Lower leg skin (tissue), 4 donors: ENCODE measurements at places on chromosomes 1 and 21.

GRCh38 chr21:14356746-14357145, 26.2 kb downstream of the HSPA13 start:
- DNase-seq = no peak

DNA sequence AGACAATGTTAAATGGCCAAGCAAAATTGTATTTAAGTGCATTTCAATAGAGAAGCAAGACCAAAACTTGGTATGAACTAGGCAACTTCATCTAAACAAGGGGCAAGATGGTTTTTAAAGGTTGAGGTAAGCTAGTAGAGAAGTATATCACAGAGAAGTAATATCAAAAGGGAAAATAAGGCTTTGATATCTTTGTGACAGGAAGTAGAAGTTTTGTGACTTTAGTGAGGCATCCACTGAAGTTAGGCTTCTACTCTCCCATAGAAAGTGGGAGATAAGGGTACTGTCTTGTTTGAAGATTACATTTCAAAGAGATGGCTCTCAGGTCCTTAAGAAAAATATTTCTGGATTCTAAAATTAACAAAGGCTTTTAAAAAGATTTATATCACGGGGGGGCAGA, 8.9 kb downstream of the OR10T2 start:
- no peak for DNase-seq

DNA sequence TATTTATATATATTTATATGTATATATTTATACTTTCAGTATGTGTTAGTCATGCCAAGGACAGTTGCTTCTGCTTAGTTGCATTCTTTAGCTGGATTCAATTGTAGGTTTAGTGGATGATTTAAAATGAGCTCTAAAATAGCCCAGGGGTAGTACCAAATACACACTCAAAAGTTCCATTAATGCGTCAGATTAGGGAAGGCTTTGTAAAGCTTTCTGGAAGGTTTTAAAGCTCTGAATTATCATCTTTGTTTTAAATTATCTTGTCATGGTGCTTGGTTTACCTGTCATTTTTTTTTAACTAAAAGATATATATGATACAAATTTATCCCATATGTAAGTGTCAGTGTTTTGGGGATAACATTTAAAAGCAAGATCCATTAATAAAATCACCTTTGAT, 242.7 kb upstream of the ADAMTS5 start:
- DNase-seq = no peak

DNA sequence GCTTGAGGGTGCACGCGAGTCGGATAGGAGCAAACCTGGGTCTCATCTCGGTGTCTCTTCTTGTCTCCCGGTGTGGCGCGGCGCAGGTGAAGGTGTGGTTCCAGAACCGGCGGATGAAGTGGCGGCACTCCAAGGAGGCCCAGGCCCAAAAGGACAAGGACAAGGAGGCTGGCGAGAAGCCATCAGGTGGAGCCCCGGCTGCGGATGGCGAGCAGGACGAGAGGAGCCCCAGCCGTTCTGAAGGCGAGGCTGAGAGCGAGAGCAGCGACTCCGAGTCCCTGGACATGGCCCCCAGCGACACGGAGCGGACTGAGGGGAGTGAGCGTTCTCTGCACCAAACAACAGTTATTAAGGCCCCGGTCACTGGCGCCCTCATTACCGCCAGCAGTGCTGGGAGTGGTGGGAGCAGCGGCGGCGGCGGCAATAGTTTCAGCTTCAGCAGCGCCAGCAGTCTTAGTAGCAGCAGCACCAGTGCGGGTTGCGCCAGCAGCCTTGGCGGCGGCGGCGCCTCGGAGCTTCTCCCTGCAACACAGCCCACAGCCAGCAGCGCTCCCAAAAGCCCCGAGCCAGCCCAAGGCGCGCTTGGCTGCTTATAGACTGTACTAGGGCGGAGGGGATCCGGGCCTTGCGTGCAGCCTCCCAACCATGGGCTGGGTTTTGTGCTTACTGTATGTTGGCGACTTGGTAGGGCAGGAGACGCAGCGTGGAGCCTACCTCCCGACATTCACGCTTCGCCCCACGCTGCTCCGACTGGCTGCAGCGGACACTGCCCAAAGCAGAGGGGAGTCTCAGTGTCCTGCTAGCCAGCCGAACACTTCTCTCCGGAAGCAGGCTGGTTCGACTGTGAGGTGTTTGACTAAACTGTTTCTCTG, 5.1 kb downstream of the HLX start:
- DNase-seq = no peak

DNA sequence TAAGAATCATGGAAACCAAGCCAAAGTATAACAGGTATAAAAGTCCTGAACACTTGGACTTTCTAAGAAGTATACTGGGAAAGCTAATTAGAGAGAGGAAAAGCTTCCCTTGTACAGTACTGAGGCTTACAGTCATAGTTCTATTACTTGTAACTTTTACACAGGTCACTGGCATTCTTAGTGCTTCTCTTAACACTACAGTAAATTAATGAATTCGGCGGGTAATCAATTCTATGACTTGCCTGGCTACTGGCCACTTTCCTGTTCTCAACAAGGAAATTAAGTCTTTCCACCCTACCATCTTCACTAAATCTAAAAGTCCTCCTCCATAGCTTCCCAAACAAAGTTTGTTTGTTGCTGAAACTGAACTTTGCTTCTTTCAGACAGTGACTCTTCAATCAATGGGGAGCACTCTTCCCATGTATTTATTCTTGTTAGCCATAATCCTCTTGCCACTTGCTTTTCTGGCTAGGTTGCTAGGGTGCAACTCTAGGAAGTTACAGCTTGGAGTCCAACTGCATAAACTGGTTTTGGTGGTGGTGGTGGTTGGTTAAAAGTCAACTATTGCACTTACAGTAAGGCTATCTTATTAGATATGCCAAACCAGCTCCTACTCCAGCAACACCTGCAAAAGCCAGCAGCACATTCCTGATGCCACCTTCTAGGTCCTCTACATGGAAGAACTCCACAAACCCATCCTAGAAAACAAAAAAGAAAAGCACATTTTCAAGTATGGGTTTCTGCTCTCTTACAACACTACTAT, 2.4 kb downstream of the MCL1 start:
- no peak for DNase-seq

DNA sequence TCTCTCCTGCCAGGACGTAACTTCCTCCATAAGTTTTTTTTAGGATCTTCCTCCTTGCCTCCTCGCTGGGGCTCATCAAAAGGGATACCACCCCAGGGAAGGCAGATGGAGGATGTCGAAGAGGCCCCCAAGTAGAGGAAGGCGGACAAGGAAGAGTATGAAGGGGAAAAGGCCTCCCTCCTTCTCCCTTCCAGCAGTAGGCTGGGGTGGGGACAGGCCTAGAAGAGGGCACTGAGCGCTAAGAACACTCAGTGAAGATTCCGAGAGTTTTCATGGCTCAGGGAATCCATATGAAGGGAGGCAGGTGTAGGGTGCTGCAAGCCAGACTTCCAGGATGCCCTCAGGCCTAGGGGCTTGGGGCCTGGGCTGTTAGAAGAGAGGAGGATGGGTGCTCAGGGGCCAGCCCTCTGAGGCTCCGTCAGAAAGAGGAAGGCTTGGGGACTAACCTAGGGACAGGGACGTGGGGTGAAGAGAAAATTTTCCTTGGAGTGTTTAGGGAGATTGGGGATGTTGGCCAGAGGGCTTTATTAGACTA, 1.8 kb upstream of the SLC6A9 start:
- no peak for DNase-seq

DNA sequence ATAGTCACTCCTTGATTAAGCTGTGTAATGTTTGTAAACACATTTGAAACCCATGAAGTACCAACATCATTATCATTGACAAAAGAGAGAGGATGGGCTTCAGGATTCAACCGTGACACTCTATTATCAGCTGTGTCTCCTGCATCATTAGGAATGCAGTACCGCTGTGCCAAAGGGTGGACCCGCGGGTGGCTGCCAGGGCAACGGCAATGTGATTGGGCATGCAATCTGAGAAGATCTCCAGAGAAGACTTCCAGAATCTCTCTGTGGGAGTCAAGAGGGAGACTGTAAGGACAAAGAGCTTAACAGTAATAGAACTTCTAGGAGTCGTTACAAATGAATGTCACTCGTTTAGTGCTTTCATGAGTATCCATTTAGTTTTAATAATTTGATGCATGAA, 97.9 kb downstream of the USH2A start:
- DNase-seq = no peak

- no peak for DNase-seq
Measured at GRCh38 chr1:32307324-32307723, 15.4 kb downstream of the HDAC1 start.

- no peak for DNase-seq
Measured at GRCh38 chr1:147377263-147378246, 135.1 kb downstream of the CHD1L start.

- DNase-seq = no peak
Measured at GRCh38 chr1:38244218-38244845, 197.7 kb upstream of the POU3F1 start.

- DNase-seq = no peak
Measured at GRCh38 chr1:60153961-60154360, 80.4 kb upstream of the C1orf87 start.

DNA sequence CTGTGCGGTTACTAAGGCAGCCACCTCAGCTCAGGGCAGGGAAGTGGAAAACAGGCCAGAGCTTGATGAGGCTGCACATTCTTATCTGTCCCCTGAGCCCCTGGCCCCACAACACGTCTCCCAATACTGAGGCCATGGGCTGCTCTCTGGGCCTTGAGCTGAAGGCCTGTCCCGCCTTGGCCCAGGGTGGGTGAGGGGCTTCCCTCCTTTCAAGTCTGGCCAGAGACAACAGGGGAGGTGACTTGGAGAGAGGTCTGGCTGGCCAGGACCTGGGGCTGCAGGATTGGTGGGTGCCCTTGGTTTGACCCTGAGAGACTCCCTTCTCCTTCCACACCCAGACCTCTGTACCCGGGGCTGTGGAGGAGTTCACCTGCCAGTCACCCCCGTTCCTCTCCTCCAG, 563.8 kb downstream of the PTPRU start:
- DNase-seq = no peak

GRCh38 chr1:178683291-178683690, 41.8 kb upstream of the RALGPS2 start:
- DNase-seq = no peak

DNA sequence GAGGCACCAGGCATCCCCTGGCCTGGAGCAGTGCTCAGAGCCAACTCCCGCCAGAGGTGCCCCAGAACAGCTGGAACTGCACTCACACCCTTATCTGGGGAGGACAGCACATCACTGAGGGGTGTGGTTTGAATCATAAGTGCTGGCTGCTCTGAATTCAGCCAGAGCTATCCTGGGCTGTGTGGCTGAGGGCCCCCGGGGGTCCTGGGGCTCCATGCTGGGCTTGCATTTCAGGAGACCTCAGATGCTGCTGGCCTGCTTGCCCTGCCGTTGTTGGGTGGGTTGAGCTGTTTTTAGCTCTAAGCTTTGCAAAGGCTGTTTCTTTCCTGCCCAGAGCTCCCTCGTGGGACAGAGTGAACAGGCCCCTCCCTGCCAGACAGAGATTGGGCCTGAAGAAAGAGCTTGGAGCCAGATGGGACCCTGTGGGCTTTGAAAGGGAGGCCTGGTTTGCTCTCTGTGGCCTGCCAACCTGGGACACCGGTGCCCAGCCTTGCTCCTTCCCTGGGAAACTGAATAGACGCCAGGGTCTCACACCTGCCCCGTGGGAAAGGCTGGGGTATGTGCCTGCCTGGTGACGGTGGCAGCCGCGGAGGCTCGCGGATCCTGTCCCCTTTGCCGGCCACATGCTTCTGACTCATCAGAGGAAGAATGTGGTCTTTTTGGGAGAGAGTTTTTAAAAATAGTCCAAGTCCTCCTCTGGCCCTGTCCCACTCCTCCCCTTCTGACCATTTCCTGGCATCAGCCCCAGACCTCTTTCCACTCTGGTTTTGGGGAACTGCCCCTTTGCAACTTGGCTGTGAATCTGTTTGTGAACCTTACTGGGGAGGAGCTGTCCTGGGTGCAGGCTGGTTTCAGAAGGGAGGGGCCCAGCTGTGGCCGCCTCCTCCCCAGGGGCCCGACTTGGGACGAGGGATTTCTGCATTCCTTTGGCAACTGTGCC, 30.0 kb downstream of the ARHGEF10L start:
- peak; percentile 89 for DNase-seq

- DNase-seq = no peak
Measured at GRCh38 chr21:37450445-37450941, 83.9 kb downstream of the DYRK1A start.

GRCh38 chr1:26998429-26999300, 5.2 kb downstream of the TRNP1 start:
- DNase-seq = no peak

DNA sequence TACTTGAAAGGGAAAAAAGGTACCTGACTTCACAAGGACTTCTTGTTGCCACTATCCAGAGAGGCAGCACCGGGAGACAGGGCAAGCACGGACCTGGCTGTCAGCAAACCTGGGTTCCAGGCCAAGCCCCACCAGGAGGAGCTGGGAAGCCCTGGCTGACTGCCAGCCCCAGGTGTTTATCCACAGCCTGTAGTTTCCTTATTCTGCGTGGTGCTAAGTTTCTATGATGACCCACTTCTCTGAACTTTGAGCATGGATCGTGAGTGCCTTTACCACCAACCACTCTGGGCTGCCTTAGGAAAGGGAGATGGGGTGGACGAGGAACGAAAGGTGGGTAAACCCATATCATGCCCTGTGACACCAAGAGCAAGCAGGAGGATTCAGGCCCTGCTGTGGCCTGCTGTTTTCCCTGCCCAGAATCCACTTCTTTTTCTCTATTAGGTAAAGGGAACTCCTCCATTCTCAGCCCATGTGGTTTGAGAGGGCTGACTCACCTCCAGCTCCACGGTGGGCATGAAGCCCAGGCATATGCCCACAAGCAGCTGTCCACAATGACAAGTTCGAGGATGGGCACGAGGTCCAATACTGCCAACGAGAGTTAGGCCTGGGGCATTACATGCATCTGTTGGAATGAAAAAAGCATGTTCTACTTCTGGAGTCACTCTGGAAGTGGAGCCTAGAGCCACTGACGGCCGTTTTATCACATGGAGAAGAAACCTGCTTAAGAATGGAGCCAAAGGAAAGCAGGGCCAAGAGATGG, 20.3 kb downstream of the TSPAN2 start:
- DNase-seq = no peak

- DNase-seq = no peak
Measured at GRCh38 chr1:192814805-192815204, 6.0 kb downstream of the RGS2 start.

DNA sequence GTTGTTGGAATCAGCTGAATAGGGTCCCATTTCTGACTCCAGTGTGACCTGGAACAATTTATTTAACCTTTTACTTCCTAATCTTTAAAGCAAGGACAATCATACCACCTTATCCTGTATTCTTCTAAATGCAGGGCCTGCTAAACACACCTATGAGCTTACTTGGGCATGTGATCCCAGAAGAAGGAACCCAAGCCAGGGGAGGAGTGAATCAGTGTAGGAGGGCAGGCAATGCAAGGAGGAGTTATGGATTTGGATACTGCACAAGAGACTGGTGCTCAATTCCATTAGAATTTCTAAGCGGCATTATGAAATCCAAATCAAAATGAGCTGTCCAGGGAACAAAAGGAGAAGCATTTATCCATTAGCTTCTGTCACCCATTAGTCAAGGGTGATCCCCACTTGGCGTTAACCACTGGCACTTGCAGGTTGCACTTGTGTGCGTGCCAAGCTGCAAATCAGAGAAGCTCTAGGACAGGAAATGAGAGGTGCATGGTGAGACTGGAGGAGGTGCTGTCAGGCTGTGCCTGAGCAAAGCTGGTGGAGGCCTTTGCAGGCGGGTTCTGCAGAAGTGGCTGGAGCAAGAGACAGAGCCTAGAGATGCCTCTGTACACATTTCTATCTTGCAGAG, 297.2 kb upstream of the PLXNA2 start:
- DNase-seq = no peak

GRCh38 chr1:37858931-37859506, 373 bp downstream of the MTF1 start:
- no peak for DNase-seq

- peak; percentile 93 for DNase-seq
Measured at GRCh38 chr1:9292361-9293240, at the start of gene SPSB1. SPSB1 (plus strand) TSS chr1:9292894; CDS start chr1:9355892, 62,998 bp downstream.
